ENCODE measurements at places on chromosomes 2 and 18.
A peak's percentile ranks its signal among the peaks of the same experiment; 100 is the strongest.

- peak; percentile 52 for DNase-seq
Observed at GRCh38 chr2:133484106-133484505, 84.2 kb downstream of the NCKAP5 start.

- DNase-seq = no peak
Observed at GRCh38 chr18:23998820-23999219, 15.7 kb upstream of the TTC39C start.

- no peak for DNase-seq
Observed at GRCh38 chr2:112880091-112880531, 30.9 kb upstream of the IL37 start.

DNA sequence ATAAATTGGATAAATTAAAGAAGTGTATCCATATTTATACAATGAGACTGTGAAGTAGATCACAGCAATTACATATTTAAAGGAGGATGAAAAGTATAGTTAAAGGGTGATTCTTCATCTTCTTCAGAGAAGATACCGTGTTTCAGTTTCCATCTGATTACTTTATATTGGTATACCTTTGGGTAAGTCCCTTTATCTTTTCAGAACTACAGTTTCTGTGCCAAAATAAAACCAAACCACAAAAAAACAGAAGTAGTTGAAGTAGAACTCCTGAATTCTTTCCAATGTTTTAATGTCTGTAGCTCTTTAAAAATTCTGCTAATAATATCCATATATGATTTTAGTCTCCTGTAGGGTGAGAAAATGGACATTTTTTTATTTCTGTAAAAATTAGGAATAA is 231.2 kb upstream of the LINC00305 start:
- no peak for DNase-seq

DNA sequence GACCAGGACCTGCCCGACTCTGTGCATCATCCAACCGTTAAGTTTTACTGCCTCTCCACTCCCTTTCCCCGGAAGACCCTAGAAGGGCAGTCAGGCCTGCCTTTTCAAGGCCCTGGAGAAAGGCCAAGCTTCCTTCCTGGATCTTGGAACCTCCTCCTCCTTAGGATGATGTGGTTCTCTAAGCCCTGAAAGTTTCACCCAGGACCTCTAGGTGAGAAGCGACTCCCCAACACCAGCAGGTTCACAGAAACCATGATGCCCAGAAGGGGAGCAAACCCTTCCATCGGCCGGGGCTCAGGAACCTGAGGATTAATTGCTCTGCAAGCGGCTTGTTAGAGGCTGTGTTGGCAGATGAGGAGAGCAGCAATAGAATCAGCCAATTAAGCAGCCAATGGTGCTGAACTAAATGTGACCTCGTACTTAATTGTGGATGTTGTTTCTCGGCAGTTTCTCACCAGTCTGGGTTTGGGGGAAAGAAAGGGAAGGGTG is 94.2 kb upstream of the FZD7 start:
- no peak for DNase-seq

DNA sequence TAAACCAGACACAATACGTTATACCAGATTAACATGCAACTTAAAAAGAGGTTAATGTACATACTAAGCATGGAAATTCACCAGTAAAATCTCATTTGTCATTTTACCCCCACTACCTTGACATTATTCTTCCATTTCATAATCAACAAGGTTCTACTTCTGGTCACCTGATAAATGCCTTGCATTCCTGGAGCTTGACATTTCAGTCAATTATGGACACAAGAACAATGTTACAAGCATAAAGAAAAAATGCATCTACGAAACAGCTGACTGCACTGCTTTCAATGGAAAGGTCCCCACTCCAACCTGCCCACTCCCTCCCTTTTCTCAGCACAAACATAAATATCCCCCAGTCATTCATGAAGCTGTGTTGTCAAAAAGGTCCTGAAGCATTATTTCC is 31.4 kb downstream of the ARL5A start:
- no peak for DNase-seq

DNA sequence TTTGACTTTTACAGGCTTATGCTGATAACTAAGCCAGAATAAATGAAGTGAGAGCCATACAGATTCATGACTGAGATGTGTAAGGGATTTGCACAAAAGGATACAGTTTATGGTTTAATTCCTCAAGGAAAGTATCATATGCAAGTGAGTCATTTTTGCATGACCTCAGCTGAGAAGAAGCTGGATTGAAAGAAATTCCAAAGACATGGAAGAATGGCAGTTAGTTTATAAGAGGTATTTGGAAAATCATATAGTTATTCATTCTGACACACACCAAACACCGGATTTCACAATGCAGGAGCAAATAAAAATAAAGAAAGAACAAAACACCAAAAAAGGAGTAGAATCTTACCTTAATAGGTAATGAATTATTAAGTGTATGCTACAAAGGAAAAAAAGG is 83.2 kb upstream of the RND3 start:
- peak; percentile 91 for DNase-seq

DNA sequence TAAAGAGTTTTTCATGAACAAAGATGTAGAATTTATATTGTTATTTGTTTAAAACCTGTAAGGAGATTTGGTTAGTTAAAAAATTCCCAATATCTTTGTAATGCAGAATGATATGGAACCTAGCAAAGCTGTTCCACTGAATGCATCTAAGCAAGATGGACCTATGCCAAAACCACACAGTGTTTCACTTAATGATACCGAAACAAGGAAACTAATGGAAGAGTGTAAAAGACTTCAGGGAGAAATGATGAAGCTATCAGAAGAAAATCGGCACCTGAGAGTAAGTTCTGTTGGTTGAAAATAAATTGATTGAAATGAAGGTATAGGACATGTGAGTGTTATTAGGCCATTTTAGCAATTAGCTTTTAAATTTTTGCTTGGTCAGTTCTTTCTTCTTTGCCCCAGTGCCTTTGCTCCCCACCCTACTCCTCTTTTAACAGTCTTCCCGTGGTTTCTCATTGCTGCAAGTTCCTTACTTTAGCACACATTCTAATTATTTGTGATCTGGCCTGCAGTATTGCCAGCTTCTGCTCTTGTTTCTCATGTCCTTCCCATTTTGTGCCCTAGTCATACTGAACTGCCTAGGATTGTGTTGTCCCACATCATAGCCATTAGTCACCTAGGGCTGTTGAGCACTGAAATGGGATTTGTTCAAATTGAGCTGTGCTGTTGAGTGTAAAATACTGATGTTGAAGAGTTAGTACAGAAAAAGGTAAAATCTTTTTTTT is 36.6 kb downstream of the VAPA start:
- no peak for DNase-seq

GRCh38 chr2:128108166-128108565 is 17.2 kb downstream of the UGGT1 start:
- DNase-seq = no peak

GRCh38 chr2:230664128-230664527 is 48.5 kb upstream of the CAB39 start:
- DNase-seq = no peak

GRCh38 chr2:181578829-181579228 is 78.1 kb downstream of the CERKL start:
- DNase-seq = no peak

- DNase-seq = no peak
Observed at GRCh38 chr2:158232476-158232875, 130.8 kb downstream of the UPP2 start.

DNA sequence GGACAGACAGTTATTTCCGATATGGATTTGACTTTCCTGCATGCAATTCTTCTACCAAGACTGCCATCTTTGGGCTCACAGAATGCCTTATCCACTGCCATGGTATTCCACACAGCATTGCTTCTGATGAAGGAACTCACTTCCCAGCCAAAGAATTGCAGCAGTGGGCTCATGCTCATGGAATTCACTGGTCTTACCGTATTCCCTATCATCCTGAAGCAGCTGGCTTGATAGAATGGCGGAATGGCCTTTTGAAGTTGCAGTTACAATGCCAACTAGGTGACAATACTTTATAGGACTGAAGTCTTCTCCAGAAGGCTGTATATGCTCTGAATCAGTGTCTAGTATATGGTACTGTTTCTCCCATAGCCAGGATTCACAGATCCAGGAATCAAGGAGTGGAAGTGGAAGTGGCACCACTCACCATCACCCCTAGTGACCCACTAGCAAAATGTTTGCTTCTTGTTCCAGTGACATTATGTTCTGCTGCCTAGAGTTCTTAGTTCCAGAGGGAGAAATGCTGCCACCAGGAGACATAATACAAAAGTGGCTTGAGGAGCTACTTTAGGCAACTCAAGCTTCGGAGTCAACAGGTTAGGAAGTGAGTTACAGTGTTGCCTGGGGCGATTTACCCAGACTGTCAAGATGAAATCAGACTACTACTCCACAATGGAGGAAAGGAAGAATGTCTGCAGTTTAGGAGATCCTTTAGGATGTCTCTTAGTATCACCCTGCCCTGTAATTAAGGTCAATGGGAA is 23.8 kb upstream of the SMAD4 start:
- DNase-seq = no peak

- DNase-seq = no peak
Observed at GRCh38 chr2:128617661-128618060, 299.0 kb upstream of the HS6ST1 start.

- DNase-seq = no peak
Observed at GRCh38 chr2:223019987-223020717, 31.8 kb upstream of the KCNE4 start.

- no peak for DNase-seq
Observed at GRCh38 chr2:64760128-64760527, 106.4 kb upstream of the SERTAD2 start.

DNA sequence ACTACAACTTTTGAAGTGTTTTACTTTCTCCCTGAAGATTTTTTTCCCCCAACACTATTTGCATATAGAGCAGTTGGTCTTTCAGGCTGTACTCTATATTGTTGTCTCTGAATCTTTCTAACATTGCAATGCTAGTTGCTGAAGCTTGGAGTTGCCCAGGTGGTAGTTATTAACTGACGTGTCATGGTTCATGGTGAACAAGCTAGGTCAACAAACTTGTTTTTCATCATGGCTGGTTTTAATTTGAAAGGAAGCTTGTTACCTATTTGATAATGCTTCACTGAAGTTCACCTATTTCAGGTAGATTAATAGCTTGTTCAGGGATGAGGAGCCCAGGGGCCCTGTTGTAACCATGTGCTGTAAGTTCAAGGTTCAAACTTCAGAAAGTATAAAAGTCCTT is 158.8 kb upstream of the ZEB2 start:
- no peak for DNase-seq

GRCh38 chr2:112493048-112493447 is 11.1 kb downstream of the TTL start:
- DNase-seq = no peak

DNA sequence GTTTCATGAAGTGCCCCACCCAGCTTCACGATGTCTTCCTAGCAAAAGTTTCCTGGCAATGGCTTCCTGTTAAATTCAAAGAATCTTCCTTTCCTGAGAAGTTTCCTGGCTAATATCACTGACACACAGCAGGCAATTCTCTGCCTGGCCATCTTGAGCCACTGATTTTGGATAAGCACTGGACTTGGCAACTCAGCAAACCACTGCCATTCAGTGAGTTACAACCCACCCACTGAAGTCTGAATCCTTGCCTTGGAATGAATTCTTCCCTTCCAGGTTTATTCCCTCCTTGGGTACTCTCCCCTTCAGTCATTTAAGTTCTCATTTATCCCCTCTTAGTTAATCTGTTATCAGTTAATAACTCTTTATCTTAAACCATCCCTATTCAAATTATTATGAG is 426.0 kb downstream of the MBD2 start:
- no peak for DNase-seq

- no peak for DNase-seq
Observed at GRCh38 chr2:1222056-1222455, 191.2 kb upstream of the TPO start.

DNA sequence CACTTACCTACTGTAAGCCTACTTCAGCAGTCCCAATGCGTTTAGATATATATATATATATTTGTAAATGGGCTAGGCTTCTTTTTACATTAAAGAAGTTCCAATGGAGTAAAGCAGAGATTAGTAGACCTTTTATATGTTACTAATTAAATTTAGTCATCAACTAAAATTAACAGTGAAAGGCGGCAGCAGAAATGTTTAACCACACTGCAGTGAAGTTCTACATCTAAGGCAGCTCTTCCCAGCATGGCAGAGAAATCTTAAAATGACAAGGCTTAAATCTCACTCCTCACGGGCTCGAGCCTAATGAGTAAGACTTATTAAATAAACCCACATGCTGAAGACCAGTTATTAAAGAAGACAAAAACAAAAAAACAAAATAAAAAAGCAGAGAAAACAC is 19.1 kb upstream of the KANSL1L start:
- DNase-seq = no peak

GRCh38 chr2:75428646-75429443 is 131.9 kb downstream of the EVA1A start:
- no peak for DNase-seq
